Kidney (tissue), 22 donors: ENCODE measurements at places on chromosomes 2 and 18. TPM values are rescaled to one million over a fixed set of nuclear protein-coding genes. Genes with fewer than 3 reads are reported as not detected.

GRCh38 chr2:155030296-155030695 lies 331.8 kb downstream of the KCNJ3 start:
- no peak for DNase-seq

Gene AKAIN1
- polyA plus RNA-seq = not detected

- peak; percentile 45 for DNase-seq
Measured at GRCh38 chr2:150624001-150624401, 136.5 kb upstream of the RND3 start.

Gene MSGN1
- polyA plus RNA-seq = not detected

DNA sequence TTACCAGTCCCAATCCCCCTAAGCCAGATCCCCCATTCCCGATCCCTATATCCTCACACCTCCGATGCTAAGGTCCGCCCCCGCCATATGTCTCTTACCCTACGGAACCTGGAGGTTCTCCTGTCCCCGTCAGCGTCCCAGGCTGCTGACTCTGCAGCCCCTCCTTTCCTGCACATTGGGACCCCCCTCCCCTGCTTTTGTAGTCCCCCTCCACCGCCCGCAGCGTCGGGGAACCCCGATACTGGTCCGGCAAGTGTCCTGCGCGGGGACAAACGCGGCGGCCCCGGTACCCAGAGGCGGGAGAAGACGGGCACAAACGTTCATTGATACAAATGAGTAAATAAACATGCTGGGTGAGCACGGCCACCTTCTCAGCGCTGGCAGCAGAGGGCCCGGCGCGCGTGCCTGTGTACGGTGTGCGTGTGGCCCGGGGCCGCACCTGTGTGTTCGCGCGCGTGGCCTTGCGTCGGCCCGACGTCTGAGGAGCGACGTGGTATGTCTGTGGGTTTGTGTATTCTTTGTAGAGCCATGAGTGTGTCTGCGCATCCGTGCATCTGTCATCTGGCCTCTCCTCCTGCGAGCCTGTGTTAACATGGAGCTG lies 2.0 kb upstream of the CYP26B1 start:
- peak; percentile 20 for DNase-seq

GRCh38 chr2:44550561-44550960 lies 188.8 kb downstream of the CAMKMT start:
- no peak for DNase-seq

DNA sequence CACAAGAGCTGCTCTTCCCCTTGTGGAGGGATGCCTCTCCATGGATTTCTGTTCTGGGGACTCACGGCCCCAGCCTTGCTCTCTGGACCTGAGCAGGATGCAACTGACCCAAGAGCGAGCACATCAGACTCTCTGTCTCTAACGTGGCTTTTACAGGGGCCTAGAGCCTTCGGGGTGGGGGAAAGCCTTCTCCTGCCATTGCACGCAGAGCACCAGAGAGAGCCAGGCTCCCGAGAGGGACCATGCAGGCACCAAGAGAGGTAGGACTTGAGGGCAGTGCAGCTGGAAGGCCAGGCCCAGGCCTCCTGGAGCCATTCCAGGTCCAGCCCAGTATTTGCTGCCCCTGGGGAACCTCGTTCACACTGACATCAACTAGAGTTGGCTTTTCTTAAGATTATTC lies 475.6 kb upstream of the MYT1L start:
- DNase-seq = peak; percentile 32

DNA sequence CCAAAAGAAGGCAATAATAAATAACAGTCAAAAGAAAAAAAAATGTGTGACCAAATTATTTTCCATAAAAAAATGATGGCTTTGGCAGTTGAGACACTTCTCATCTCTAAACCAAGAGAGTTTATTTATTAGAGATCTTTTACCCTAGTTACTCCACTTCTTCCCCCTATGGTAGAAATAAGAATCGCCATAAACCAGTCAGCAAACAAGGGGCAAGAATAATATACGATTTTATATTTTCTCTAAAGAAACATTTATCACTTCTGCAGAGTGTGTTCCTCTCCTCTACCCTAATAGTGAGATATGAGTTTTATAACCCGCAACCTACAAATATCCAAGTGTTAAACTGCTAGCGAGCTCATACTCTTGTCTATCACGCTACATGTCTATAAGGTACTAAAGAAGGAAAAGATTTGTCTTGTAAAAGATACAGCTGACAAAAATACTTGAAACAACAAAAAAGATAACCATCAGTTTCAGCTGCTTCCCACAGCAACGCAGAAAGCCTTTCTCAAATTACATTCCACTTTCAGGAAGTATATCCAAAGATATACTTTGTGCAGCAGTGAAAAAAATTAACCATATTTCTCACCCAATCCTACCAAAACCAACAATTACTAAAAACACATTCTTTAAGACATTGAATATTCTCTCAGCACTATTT lies 2.3 kb downstream of the RNF103 start:
- peak; percentile 17 for DNase-seq

Gene SCYGR4
- not detected for polyA plus RNA-seq

GRCh38 chr2:75954761-75955160 lies 244.0 kb upstream of the GCFC2 start:
- DNase-seq = no peak

DNA sequence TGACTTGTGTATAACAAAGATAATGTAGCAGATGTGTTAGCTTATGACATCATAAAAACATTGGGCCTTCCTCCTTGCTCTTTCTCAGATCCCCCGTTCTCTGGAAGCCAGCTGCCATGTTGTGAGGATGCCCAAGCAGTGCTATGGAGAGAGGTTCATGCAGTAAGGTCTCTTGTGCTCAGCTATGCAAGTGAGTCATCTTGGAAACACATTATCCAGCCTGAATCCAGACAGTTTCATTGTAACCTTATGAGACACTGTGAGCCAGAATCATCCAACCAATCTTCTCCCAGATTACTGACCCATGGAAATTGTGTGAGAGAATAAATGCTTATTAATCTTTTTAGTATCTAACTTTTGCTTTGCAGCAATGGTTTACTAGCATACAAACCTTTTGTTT lies 60.8 kb downstream of the ST6GAL2 start:
- no peak for DNase-seq

DNA sequence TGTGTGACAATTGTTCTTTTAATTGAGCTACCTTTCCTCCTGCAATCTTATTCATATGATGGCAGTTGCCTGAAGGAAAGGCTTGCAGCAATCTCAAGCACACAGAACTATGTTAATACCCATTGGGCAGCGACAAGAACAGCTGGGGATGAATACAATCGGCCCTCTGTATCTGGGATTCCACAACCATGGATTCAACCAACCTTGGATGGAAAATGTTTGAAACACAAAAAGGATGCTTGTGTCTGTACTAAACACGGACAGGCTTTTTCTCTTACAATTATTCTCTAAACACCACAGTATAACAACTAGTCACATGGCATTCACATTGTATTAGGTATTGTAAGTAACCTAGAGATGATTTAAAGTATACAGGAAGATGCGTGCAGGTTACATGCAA lies 256.1 kb upstream of the SIX2 start:
- no peak for DNase-seq

- no peak for DNase-seq
Measured at GRCh38 chr2:159926695-159927094, 128.7 kb upstream of the CD302 start.

GRCh38 chr2:112472547-112473263 lies 9.3 kb upstream of the TTL start:
- no peak for DNase-seq

- DNase-seq = no peak
Measured at GRCh38 chr18:22687892-22688680, 245.0 kb upstream of the RBBP8 start.

Gene ALK
- polyA plus RNA-seq = not detected

DNA sequence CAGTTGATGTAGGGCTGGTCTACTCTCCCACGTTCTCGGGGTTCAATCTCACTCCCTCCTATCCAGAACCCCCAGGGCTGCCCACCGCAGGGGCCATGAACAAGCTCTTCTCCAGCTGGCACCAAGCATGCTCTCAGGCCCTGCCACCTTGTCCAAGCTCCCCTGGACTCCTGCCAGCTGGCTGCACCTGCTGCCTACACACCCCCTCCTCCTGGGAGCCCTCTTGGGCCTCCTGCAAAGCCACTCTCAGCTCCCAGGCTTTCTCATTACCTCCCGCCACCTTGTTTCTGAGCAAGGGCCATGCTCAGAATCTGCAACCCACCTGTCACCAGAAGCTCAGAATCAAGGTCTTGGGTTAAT lies 56.0 kb downstream of the HDAC4 start:
- DNase-seq = no peak

GRCh38 chr18:34901299-34901698 lies 139.9 kb upstream of the MAPRE2 start:
- DNase-seq = no peak

DNA sequence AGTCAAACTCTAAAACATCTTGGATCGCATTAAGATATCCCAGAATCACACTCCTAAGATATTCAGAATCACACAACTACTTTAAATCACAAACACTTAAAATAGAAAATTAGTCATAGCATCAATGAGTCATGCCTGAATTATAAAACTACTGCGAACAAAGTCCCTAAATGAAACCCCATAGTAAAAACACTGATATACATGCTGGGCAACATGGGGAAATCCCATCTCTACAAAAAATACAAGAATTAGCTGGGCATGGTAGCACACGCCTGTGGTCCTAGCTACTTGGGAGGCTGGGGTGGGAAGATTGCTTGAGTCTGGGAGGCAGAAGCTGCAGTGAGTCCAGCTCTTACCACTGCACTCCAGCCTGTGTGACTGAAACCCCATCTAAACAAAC lies 101.7 kb downstream of the COBLL1 start:
- DNase-seq = no peak

- DNase-seq = no peak
Measured at GRCh38 chr2:51707625-51708024, 675.7 kb upstream of the NRXN1 start.

- no peak for DNase-seq
Measured at GRCh38 chr2:233022561-233022960, 9.5 kb upstream of the NGEF start.

Gene CCL20
- 2.5 TPM for polyA plus RNA-seq

- DNase-seq = no peak
Measured at GRCh38 chr2:23475473-23475872, 90.5 kb downstream of the KLHL29 start.

Gene GATA6
- 1.7 TPM for polyA plus RNA-seq

DNA sequence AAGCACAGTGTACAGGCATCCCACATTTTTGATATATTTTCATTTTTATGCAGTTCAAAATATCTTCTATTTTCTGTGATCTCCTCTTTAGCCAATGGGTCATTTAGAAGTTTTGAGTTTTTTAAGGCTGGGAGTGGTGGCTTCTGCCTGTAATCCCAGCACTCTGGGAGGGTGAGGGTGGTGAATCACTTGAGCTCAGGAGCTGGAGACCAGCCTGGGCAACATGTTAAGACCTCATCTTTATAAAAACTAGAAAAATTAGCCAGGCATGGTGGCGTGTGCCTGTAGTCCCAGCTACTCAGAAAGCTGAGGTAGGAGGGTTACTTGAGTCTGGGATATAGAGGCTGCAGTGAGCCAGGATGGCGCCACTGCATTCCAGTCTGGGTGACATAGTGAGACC lies 17.8 kb downstream of the UBR3 start:
- no peak for DNase-seq

Gene ZSWIM2
- not detected for polyA plus RNA-seq

Gene PIEZO2
- 1.1 TPM for polyA plus RNA-seq

Gene SH3BP4
- polyA plus RNA-seq = 20.0 TPM

Gene LRATD1
- polyA plus RNA-seq = 4.2 TPM

GRCh38 chr2:42829671-42830440 lies 37.5 kb upstream of the HAAO start:
- DNase-seq = no peak

GRCh38 chr18:63603772-63604171 lies 16.6 kb downstream of the SERPINB13 start:
- DNase-seq = no peak

DNA sequence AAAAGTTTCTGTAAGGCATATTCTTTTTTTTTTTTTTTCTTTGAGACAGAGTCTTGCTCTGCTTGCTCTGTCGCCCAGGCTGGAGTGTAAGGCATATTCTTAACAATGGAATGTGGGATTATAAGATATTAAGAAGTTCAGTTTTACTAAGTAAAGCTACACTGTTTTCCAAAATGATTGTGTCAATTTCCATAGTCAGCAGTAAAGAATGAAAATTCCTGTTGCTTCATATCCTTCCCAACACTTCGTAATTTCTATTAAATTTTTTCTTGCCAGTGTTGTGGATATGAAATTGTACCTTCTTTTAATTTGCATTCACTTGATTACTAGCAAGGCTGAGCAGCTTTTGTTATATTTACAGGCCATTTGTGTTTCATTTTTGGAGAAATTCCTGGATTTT lies 24.4 kb upstream of the SLC4A10 start:
- DNase-seq = no peak

- no peak for DNase-seq
Measured at GRCh38 chr2:45031028-45031427, 21.8 kb upstream of the SIX2 start.

DNA sequence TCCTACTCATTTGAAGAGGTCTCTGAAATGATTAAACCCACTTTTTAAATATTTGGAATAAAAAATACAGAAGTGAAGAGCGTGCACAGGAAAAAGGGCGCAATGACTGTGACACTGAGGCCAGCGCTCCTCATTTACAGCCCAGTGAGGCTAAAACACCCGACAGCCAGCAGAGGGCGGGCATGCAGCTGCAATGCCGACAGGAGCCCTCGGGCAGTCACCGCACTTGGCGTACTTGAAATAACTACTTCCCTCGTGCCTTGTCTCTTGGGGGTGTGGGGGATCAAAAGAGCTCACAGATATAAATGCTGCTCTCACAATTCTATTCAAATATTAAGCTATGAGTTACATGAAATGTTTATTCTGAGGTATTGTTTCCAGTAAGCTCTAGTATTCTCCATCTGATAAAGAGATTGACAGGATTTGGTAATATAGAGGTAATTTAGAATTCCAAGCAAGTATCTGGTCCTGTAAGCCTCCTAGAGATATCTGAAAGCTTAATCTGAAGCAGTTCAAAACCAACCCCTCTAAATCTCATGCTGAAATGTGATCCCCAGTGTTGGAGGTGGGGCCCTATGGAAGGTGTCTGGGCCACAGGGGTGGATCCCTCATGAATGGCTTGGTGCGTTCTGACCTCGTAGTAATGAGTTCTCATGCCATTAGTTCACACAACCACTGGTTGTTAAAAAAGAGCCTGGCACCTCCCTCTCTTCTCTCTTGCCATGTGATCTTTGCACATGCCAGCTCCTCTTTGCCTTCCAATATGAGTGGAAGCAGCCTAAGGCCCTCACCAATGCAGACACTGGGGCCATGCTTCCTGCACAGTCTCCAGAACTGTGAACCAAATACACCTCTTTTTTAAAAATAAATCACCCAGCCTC lies 93.6 kb downstream of the ZAP70 start:
- peak; percentile 84 for DNase-seq

DNA sequence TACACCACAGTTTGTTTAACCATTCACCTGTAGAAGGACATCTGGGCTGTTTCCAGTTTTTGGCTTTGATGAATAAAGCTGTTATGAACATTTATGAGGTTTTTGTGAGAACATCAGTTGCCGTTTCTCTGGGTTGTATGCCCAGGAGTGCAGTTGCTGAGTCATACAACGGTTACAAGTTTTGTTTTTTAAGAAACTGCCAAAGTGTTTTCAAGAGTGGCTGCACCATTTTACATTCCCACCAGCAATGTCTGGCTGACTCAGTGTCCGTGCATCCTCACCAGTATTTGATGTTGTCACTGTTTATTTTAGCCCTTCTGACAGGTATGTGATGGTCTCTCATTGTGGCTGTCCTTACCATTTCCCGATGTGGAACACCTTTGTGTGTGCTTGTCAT lies 48.0 kb upstream of the GPR17 start:
- DNase-seq = no peak
